Stimulated activated CD8-positive, alpha-beta memory T cell treated with anti-CD3 and anti-CD28 coated beads, Interleukin-15, amount 100 ng/mL, for 24 hours (primary cell): ENCODE measurements at places on chromosomes 2 and 18.

DNA sequence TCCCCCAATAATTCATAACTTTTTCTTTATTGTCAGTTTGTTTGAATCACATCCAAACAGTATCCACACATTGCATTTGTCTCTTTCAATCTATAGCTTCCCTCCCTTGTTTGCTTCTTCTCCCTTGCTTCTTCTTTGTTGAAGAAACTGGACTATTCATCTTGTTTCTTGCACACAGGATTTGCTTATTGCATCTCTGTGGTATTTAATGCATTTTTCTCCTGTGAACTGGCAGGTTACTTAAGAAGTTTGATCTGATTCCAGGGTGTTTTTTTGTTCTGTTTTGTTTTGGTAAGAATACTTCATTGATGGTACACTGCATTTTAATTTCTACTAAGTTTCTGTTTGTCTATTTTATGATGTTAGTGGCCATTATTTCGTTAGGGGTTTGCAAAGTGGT is 166.8 kb downstream of the CAMKMT start:
- no peak for DNase-seq

DNA sequence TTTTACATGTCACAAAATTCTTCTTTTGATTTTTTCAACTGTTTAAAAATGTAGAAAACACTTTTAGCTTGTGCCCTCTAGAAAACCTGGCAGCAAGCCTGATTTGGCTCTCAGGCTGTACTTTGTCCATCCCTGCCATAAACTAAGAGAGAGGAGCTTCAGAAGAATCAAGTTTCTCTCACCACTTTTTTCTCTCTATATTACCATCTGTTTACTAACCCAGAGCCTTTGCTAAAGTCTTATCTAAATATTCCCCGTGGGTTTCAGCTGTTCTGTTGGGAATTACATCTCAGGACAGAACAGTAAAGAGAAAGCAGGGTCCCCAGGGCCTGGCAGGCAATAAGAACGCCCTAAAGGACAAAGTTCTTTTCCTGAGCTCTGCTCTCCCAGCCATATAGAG is 409.1 kb upstream of the CRIM1 start:
- no peak for DNase-seq

- no peak for DNase-seq
These were observed 139.6 kb downstream of the GALNT14 start for GRCh38 chr2:30998672-30999071.

DNA sequence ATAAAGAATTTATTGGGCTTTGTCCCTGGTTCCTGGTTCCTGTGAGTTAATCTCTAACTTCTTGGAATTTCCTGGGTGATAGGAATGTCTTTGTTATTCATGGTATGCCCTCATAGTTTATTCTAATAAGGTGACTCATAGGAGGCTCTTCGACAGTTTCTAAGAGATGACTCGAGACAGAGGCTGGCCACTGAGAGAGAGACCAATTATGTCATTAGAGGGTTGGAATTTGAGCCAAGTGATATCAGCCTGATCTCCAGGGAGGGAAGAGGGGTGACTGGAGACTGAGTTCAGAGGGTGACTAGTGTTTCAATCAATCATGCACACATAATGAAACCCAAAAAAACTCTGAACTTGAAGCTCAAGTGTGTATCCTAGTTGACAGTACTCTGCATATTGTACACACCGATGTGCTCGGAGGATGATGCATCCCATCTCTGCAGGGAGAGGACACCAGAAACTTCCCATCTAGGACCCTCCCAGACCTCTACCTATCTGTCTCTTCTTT is 185.7 kb downstream of the MTCL1 start:
- DNase-seq: no peak

- no peak for DNase-seq
These were observed 210.9 kb upstream of the PKDCC start for GRCh38 chr2:41836948-41837347.

DNA sequence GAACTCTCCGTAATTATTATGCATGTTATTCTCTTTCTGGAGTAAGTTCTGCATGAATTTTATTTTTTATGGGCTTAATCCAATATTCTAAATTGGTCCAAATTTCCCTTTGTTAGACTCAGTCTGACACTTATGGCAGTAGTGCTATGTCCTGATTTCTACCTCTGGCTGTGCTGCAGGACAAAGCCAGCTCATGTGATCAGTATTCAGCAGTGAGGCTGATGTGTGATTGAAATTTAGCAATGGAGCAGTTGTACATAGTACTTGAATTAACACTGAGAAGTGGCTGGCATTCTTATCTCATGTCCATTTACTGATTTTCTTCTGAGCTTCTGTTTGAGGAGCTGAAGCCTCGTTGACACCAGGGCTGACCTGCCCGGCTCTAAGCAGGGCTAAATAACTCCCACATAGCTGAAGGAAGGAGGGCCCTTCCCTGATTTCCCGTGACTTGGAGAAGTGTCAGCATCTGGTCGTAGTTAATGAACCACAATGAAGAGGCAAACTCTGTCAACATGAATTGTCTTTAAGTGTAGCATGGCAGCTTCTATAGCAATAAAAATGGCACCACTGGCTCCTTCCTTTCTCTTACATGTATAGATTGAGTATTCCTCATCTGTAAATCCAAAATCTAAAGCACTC is 159.0 kb upstream of the RASGRP3 start:
- DNase-seq: no peak

DNA sequence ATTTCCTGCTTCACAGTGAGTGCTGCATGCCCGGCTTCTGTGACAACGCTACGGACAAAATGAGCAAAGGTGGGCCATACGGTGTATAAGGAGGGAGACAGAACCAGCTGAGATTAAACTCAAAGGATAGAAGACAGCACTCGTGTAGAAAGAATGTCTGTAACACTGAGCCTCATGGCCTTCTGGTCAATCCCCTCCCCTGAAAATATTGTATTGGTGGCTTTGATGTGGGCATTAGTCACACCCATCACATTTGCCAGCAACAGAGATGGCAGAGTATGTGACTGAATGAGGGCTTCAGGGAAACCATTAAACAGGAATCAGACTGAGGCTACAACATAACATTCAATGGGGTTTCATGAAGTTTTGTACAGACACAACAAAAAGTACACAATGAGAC is 287.8 kb upstream of the CCDC68 start:
- DNase-seq: no peak

GRCh38 chr2:61677942-61678341 is 139.8 kb upstream of the XPO1 start:
- no peak for DNase-seq

DNA sequence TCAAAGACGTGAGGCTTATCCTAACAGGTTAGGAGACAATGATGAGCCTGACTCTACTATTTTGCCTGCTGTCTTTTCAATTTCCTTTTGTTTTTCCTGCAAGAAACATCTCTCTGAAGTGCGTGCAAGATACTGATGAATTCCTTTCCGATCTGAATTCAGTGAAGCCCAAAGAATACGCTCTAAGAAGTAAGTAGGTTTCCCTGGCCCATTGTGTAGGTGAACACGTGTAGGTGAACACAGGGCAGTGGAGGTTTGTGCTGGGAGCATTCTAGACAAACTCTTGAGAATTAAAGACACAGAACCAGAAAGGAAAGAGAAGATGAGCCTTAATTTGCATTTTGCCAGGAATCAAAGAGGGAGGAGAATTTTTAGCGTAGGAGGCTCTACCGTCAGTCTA is 132.0 kb downstream of the ZNF532 start:
- DNase-seq: no peak

GRCh38 chr18:45416168-45416567 is 199.1 kb upstream of the SLC14A2 start:
- DNase-seq: no peak

- no peak for DNase-seq
These were observed 62.9 kb downstream of the EML4 start for GRCh38 chr2:42232024-42232423.

DNA sequence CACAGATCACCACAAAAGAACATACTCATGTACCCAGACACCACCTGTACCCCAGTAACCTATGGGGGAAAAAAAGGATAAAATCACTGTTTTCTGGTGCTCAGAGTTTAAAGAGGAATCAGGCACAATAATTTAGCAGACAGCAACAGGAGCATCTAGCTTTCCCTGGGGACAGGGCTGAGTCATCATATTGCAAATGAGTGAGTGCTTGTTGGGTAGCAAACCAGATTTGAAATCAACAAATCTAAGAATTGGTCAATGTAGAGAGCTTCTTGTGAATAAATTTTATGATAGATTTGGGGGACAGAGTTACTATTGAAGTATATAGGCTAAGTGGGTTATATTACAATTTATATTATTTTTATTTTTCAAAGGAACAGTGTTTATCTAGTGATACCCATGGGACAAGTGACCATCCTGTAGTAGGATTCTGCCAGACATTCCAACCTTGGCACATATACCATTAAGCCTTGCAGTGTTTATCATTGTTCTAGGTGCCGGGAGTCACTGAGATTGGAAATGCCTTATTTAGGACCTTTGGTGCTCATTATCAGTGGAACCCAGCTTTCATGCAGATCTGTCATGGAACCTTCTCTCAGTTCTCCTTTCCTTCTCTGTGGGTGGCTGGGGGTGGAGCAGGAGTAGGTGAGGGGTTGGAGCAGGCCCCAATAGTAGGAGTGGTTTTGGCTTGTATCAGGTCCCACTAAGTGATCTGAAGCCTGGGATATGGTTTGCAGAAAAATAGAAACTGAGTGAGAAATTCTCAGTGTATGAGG is 117.2 kb downstream of the CERS6 start:
- DNase-seq: no peak

GRCh38 chr2:239660390-239661230 is 259.8 kb upstream of the HDAC4 start:
- DNase-seq: no peak

- DNase-seq: no peak
These were observed 160.6 kb downstream of the METTL4 start for GRCh38 chr18:2410688-2411087.

- no peak for DNase-seq
These were observed 97.9 kb upstream of the KLHL29 start for GRCh38 chr2:23286758-23287704.

DNA sequence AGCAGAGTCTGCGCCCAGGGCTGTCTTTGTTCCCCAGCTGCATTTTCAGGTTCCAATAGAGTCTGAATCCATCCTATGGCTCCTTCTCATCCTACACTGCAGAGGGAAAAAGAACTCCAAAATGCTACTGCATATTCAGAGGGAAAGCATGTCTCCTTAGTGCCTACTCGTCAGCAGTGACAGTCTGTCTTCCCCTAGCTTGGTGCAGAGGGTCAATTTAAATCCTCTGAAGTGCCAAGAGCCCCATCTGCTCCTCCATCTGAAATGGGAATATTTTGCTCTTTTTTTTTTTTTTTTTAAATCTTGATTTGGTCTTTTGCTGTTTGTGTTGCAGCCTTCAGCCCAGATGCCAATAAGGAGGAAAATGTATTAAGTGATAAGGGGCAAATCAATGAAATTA is 199.3 kb downstream of the RNF144A start:
- DNase-seq: no peak

GRCh38 chr2:25309402-25309801 is 32.3 kb downstream of the DNMT3A start:
- no peak for DNase-seq

GRCh38 chr2:133197156-133197555 is 371.1 kb downstream of the NCKAP5 start:
- no peak for DNase-seq

GRCh38 chr2:153071090-153071489 is 352.7 kb downstream of the ARL6IP6 start:
- DNase-seq: no peak

- DNase-seq: no peak
These were observed at the start of gene PIEZO2 for GRCh38 chr18:11149441-11150270. Gene PIEZO2, minus strand, starts transcription at chr18:11149569. Its CDS starts 981 bp downstream, at chr18:11148588.

DNA sequence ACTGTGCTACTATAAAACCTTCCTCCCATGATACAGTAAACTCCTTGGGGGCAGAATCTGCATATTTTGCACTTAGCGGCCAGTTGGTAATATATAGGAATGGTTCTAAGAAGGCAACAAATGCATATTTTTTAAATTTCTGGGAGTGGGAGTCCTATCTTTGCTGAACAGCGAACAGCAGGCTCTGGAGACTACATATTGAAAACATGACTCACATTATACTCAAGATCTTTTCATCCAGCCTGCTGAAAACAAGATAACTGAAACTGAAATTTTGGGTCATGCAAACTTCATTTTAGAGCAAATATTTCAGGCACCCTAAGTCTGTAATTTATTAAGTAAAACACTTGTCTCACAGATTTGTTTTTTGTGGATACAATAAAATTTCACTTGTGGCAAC is 122.2 kb downstream of the SATB2 start:
- no peak for DNase-seq

DNA sequence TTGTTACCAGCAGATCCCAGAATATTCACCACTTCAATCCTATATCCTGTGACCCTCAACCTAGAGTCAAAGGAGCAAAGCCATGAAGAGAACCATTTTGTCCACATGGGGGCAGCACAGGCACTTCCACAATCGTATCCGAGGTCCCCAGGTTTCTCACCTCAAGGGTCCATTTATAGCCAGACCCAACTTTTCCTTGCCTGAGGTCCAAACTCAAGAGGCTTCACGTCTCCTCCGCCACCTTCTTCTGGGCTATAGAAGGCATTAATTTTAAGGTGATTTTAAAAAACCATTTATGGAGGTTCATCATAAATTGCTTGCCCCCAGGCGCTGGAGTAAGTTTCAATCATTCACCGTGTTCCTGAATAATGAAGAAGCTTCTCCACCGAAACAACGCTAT is 111.6 kb upstream of the NABP1 start:
- peak; percentile 28 for DNase-seq

DNA sequence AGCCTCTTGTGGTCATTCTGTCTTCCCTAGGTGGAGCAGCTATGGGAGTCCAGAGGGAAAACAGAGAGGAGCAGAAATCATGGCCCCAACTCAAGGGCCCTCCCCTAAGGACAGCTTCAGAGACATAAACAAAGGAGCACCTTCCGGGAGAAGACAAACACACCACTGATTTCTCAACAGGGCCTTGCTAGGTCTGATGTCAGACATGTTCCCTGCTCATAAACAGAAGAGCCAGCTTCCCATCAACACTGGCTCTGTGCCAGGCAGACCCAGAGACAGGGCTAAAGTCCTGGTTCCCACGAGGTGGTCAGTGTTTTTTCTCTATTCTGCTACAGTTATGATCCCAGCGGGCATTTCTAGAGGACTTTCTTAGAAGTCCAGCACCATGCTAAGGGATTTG is 19.3 kb downstream of the CXCR2 start:
- no peak for DNase-seq

- no peak for DNase-seq
These were observed 21.3 kb upstream of the TCF7L1 start for GRCh38 chr2:85111819-85112281.

DNA sequence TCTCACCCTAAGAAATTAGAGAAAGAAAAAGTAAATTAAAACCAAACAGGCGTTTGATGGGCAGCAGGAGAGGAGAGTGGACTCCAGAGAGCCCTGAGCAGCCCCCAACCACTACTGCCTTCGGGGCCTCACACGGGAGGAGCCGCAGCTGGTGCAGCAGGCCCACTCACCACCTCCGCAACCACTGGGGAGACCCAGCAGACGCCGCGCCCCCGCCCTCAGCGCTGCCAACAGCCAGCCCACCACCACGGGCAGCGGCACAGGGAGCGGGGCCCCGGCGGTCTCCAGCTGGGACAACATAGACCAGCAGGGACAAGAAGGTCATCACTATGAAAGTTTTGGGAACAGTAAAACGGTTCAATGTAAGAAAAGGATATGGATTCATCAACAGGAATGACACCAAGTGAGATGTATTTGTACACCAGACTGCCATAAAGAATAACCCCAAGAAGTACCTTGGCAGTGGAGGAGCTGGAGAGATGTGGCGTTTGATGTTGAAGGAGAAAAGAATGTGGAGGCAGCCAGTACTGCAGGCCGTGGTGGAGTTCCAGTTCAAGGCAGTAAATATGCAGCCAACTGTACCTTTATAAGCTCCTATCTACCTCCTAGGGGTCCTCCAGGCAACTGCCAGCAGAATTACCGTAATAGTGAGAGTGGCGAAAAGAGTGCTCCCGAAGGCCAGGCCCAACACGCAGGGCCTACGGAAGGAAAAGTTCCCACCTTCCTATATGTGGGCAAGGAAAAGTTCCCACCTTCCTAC is 76.5 kb downstream of the OLA1 start:
- no peak for DNase-seq
